ENCODE measurements at places on chromosomes 4 and X.

DNA sequence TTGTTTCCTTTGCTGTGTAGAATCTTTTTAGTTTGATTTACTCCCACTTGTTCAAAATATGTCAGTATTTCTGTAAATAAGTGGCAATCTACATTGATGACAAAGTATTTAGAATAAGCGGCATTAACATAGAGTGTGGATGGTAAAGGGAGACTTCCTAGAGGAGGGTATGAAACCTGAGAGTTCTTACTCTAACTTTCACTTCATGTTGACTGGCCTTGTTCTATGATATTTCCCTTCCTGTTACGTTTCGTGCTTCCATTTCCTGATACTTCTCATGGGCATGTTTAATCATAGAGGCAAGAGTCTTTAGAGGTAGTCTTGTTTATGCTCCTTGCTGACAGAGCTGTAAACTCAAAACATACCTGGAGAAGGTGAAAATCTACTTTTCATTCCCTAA is 408.9 kb downstream of the GLUD2 start:
- DNase-seq, result no peak

DNA sequence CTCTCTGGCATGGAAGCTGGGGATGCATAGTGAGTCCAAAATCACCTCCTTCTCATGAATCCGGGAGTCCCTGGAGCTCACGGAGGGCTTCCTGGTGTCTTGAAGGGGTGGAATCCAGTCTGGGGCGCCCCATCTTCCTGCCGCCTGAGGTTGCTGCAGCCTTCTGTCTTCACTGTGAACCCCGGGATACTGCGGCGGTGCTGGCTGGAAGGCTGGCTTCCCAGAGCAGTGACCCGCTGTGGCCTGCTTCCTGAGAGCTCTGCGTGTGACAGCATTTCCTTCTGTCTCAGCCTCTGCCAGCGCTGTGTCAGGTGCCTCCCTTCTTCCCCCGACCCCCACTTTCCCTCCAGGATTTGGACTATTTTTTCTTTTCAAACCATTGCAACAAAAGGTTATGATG is 98.8 kb upstream of the STOX2 start:
- no peak for DNase-seq

DNA sequence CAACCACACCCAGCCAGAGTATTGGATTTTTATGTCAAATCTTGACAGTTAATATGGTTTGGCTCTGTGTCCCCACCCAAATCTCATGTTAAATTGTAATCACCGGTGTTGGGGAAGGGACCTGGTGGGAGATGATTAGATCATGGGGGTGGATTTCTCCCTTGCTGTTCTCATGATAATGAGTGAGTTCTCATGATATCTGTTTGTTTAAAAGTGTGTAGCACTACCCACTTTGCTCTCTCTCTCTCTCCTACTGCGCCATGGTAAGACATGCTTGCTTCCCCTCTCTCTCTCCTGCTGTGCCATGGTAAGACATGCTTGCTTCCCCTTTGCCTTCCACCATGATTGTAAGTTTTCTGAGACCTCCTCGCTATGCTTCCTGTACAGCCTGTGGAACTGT is 86.9 kb upstream of the COX18 start:
- DNase-seq, result no peak

DNA sequence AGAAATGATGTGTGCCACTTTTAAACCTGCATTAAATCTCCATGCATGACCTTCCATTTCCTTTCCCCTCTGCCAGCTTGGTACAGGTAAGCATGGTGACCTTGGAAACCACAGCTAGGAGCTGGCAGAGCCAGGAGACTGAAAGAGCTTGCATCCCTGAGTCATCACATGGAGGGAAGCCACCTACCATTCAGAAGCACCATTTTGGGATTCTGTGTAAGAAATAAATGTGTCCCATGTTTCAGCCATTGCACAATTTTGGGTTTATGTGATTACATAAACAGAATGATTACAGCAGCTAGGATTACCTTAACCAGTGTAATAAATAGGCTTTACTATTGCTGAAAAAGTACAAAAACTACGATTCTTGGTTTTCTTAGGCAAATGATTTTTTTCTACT is 17.3 kb upstream of the CCDC149 start:
- DNase-seq, result no peak

DNA sequence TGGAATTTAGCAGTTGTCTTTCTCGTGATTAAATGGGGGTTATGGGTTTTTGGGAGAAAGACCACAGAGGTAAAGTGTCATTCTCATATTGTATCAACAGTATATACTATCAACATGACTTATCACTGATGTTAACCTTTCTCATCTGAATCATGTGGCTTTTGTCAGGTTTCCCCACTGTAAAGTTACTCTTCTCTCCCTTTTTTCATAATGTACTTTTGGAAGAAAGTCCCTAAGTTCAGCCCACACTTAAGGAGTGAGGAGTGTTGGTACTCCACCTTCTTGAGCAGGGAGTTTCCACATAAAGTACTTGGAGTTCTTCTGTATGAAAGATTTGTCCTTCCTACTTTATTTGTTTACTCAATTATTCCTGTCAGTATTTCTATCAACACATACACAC is 169.9 kb downstream of the ZNF330 start:
- DNase-seq, result no peak

- peak; percentile 67 for DNase-seq
These were observed 19.4 kb downstream of the SH3TC1 start for GRCh38 chr4:8218371-8219031.

GRCh38 chr4:13289391-13289790 is 194.7 kb downstream of the RAB28 start:
- DNase-seq, result no peak

DNA sequence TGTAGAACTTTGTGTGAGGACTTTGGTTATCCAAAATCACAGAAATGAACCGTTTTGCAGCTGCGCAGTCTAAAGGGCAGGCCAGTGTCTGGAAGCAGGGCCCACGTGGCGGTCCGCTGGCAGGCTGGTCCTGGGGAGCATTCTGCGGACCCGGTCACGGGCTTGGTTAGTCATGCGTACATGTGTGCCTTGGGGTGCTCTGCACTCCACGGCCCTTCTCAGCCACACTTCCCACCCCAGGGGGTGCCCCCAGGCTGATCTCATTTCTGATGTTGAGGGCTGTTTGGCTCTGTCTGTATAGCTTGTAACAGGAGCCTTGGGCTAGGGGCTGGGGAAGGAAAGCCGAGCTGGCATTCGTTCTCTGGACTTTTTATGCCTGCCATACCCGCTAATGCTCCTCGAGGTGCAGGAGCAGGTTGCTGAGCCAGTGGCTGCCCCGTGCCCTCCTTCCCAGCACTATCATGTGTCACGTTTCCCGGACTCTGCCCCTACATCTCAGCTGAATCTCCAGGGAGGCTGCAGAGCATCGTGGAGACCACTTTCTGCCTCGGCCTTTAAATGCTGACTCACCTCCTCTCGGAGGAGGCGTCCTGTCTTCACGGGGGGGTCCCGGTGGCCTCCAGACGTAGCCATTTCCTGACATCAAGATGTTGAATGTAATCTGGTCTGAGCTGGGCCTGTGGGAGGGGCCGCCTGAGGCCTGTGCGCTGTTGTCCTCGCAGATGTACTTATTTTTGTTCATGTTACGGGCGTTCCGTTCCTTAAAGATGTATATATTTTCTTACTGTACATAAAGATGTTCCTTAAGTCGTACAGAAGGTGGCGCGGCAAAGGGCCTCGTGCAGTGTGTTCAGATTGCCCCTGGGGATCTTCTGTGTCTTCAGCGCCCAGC is 11.4 kb upstream of the TADA2B start:
- no peak for DNase-seq

DNA sequence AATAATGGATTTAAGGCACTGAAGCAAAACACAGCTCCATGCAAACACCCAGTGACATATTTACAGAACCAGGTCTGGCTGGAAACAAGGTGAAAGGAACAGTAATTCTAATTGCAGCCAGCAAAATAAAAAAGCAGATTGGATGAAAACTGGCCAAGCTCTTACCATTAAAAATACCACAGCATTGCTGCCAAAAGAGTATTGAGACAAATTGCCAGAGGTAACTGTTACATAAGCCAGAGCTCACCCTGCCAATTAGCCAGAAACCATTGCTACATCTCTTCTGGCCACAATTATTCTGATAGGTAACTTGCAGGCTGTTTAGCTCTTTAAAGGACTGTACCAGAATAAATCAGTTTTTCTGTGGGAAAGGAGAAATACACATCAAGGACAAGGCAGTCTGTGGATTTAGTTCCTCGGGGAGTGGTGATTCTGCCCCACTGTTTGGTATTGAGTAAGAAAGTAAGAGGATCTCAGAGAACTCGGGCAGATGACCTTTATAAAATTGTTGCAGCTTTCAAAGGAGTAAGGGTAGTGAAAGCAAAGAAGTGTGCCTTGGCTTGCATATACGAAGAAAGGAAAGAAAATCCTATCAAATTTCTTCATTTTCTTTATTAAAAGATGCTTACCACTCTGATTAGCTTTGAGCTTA is 369.5 kb downstream of the PPP3CA start:
- DNase-seq, result no peak

GRCh38 chr4:5941601-5942000 is 48.7 kb upstream of the CRMP1 start:
- DNase-seq, result no peak

All from RPMI8226 (cell line).